ENCODE measurements at places on chromosomes 7 and 10.

DNA sequence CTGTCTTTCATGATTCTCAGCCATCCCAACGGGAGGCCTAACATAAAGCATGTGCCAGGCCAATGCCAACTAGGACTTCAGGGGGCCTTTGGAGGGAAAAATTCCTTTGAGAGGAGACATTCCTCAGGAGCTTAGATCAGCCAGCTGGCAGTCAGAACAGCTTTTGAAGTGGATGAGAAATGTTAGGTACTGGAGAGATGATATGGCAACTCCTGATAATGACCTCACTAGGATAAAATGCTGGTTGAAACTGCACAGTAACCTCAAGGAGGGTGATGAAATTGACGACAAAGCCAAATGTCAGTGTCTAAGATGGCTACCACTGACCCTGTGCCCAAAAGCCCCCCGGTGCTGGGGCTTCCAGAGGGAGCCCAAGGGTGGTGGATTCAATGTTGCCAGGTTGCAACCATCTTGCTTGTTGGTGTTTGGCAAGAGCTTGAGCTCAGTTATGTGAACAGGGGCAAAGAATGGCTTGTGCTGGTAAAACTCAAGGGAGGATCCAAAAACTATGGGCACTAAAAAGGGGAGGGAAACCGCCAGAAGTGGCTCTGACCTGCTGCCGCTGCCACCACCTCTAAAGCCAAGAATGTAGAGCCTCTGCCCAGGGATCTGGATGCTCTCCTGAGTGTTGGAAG, 121.2 kb downstream of the UBE2H start:
- DNase-seq = no peak

DNA sequence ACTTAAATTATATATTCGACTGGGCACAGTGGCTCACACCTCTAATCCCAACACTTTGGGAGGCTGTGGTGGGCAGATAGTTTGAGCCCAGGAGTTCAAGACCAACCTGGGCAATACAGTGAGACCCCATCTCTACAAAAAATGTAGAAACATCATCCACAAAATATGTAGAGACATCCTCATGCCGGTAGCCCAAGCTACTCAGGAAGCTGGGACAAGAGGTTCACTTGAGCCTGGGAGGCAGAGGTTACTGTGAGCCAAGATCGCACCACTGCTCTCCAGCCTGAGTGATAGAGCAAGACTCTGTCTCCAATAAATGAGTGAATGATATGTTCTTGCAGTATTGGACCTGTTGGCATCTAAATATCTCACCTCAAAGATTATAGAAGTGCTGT, 22.6 kb upstream of the TNS3 start:
- no peak for DNase-seq

DNA sequence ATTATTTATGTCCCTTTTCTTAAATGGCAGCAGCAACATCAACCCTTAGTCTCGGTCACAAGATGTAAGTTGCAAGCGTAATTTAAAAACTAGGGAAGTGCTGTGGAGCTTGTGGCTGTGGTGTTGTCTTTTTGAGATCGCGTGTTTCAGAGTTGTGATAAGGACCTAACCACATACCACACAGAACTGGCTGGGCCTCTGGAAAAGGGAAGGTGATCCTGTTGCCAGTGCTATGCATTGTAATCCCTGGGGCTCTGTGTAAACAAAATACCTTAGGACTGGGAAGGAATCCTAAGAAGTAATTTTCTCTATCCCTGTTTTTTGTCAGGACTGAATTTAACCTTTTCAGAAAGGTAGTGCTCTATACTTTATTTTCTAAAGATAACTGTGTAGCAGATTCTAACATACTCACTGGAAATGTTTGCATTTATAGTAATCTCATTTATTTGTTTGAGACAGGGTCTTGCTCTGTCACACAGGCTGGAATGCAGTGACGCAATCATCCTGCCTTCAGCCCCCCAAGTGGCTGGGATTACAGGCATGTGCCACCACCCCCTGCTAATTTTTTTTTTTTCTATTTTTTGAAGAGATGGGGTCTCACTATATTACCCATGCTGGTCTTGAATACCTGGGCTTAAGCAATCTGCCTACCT, 60.4 kb downstream of the INPP5F start:
- no peak for DNase-seq

DNA sequence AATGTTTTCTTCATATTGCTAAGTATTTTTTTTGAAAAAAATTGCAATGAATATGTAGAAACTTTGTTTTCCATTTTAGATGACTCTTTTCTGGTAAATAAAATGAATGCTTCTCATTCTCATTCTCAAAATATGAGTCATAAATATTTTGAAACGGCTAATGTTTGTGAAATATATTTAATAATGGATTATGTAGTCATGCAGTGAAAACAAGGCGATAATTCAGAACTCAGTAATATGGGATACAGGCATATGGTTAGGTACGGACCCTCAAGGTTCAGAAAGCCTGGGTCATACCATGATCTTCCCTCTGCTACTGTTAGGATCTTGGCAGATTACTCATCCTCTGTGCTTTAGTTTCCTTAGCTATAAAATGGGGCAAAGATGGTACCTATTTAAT, 46.2 kb upstream of the SLC39A12 start:
- DNase-seq = no peak

DNA sequence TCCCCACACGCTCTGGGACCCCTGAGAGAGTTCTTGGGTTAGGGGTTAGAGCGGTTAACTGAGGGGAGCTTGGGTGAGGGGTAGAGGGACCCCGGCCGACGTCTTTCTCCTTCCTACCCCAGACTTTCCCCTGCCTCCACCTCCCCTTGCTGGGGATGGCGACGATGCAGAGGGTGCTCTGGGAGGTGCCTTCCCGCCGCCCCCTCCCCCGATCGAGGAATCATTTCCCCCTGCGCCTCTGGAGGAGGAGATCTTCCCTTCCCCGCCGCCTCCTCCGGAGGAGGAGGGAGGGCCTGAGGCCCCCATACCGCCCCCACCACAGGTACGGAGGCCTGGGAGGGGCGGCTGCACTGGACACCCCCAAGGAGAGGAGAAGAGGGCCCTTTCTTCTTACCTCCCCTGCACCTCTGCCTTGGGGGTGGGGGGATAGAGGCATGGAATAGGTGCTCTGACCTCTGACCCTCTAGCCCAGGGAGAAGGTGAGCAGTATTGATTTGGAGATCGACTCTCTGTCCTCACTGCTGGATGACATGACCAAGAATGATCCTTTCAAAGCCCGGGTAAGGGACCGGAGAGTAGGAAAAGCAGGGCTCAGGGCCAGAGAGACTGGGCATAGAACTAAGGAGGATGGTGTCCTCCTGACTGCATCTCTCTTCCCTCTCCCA, 1.1 kb downstream of the ZYX start:
- DNase-seq = no peak

DNA sequence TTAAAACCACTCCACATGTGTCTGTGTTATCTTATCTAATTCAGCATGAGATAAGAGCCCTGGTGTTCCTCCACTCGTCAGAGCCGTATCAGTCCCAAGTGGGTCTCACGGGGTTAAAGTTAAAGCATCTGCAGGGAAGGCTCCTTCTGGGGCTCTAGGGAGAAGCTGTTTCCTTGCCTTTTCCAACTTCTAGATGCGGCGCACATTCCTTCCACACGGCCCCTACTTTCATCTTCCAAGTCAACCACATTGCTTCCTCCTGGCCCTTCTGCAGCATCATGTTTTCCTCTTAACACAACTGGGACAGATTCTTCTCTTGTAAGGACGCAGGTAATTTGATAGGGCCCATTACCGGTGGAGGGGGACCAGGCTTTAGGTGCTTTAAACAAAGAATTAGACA, 620.1 kb upstream of the DPP6 start:
- DNase-seq = no peak

GRCh38 chr10:1361411-1362105, 305.4 kb downstream of the WDR37 start:
- no peak for DNase-seq

- DNase-seq = no peak
Observed at GRCh38 chr7:41052736-41053135, 650.2 kb downstream of the INHBA start.

- DNase-seq = no peak
Observed at GRCh38 chr10:4768416-4768815, 57.6 kb upstream of the AKR1E2 start.

DNA sequence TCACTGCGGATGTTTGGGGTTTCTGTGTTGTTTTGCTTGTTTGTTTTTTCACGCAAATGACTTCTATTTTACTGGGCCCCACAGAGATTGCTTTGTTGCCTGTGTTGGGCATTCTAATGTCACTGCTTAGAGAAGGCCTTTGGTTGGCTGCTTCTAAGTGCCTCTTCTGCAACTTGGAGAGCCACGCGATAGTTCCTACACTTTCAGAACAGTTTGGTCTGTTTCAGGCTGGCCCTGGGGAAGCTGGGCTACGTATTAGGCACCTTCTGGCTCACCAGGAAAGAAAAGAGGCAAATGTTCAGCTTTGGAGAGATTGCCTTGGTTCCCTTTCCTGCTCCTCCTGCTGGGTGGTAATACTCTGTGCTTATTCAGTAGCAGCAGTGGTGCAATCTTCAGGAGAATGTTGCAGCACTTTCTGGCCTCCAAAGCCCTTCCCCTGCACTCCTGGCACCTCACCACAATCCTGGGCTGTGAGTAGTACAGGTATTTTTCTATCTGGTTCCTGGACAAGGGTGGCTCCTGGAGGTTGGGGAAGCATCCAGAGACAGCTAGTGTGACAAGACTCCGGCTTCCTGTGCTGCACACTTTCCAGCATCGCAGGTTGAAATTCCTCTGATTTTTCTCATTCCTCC, 1.2 kb downstream of the ANTXRL start:
- no peak for DNase-seq

DNA sequence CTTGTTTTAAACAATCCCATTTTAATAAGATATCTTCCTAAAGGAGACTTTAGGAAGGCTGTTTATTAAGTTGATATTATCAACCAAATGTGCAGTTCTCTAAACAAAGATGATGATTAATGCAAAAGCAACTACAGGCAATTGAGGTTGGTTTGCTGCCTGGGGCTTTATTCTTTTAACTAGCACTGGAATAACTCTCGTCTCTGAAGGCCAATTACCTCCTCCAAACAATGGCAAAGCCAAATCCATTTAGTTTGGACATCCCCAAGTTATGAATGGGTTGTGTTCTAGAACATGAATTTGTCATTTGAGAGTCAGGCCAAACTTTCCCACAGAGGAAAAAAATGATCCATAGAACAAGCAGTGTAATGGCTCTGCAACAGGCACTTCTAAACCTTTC, 114.1 kb downstream of the SLC16A9 start:
- no peak for DNase-seq

DNA sequence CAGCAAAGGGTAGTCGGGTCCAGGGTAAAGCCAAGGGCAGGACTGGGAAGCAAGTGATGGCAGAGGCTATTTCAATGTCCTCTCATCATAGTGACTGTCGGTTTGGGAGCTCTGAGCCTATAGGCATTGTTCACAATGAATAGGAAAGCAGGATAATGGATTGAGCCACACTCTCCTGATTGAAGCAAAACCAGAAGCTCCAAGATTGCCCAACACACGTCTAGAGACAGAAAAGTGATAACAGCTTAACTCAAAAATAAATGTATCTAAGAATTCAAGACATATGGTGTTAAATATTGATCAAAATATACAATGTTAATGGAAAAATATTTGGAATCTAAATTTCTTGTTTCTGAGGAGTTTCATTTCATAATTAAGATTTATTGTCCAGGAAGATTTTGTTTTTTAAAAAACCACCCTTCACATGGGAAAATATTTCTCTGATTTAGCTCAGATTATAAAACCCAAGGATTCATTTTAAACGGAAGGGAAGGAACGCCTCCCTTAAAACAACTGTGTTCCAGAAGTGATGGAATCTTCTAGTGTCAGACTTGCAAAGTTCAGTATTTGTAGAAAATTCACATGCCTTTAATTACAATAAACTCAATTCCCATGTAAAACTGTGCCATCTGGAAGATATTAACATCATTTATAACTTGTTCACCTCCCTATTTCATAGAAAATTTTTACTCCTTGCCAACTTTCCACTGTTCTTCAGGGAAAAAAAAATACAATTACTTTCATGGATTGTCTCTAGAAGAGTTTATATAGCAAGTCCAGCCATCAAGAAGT, 54.5 kb downstream of the NRP1 start:
- DNase-seq = no peak

DNA sequence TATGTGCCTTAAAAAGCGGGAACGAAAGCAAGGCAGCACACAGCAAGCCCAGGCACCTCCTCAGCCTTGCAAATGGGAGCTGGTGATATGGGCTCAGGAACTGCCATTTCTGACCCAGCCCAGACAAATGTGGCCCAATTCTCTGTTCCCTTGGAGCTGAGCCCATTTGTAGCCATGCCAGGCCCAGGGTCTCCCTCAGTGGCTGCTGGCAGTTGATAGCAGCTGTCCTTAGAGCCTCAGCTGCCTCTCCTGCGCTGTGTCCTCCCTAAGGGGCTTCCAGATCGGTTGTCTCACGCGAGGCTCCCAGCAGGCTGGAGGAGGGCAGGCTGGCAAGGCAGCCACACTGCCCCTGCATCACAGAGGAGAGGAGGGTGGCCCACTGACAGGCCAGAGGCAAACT, 275.8 kb downstream of the KCNMA1 start:
- DNase-seq = no peak

DNA sequence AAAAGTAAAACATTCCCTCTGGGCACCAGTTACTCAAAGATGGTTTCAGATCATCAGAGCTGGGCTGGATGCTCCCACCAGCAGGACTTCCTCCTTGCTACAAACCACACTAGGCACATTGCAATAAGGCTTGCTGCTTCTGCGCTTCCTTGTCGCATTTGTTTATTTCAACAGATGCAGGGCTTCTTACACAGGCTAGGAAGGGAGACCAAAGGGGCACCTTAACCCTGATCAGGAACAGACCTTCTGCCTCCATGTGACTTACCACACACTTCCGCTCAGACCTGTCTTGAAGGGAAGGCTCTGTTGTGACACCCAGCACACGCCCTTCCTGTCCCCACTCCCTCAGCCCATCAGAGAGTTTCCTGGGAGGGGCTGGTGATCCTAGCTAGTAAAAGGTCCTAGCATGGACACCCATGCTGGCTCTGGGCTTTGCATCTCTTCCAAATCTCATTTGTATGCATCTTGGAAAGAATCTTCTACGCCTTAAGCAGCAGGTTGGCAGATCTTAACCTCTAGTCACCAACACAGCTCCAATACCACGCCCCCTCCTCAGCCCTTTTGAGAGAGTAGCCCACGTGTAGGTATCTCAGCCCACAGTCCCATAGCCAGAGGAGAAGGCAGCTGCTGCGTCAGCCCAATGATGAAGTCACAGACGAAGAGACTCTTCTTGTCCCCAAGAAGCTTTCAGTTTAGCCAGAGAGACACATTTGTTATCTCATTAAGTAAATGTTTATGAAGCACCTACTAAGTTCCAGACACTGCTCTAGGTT, 47.1 kb upstream of the SVIL start:
- no peak for DNase-seq
